Activated CD8-positive, alpha-beta memory T cell treated with anti-CD3 and anti-CD28 coated beads, Interleukin-2, amount 10 ng/mL, durations not matched to agents 7 days and 5 days (primary cell): ENCODE measurements at places on chromosomes 1 and 21.

GRCh38 chr1:65449214-65449823 lies 28.9 kb downstream of the LEPR start:
- peaks cover under 1% of the 10 kb centered on the region for H3K4me1 ChIP-seq
- no peaks in the 10 kb centered on the region for H3K27me3 ChIP-seq
- DNase-seq, result no peak
- H3K36me3 ChIP-seq, result peaks cover 2% of the 10 kb centered on the region
- no peak overlapping the region for H3K27ac ChIP-seq
- no peak overlapping the region for H3K4me3 ChIP-seq

- no peak overlapping the region for H3K4me3 ChIP-seq
- peaks cover 25% of the 10 kb centered on the region for H3K27me3 ChIP-seq
- no peak for DNase-seq
- H3K4me1 ChIP-seq, result peaks cover 14% of the 10 kb centered on the region
- H3K36me3 ChIP-seq, result no peaks in the 10 kb centered on the region
Measured at GRCh38 chr1:154720328-154721297, 112.6 kb upstream of the ADAR start.

GRCh38 chr1:24403806-24404205 lies 9.8 kb downstream of the STPG1 start:
- H3K4me1 ChIP-seq, result no peaks in the 10 kb centered on the region
- no peak overlapping the region for H3K27ac ChIP-seq
- H3K4me3 ChIP-seq, result no peak overlapping the region
- H3K36me3 ChIP-seq, result peaks cover 11% of the 10 kb centered on the region
- H3K27me3 ChIP-seq, result no peaks in the 10 kb centered on the region
- DNase-seq, result no peak

GRCh38 chr1:24981631-24982005 lies 51.5 kb upstream of the RUNX3 start:
- peak overlapping the region; percentile 71 for H3K27ac ChIP-seq
- H3K4me3 ChIP-seq, result peak overlapping the region; percentile 8
- peaks cover 11% of the 10 kb centered on the region for H3K36me3 ChIP-seq
- no peak for DNase-seq
